ENCODE measurements at places on chromosomes 11 and 22. TPM values are rescaled to one million over a fixed set of nuclear protein-coding genes. Genes with fewer than 3 reads are reported as not detected.

GRCh38 chr11:69200331-69201065 is 44.8 kb downstream of the SMIM38 start:
- no peak for DNase-seq

DNA sequence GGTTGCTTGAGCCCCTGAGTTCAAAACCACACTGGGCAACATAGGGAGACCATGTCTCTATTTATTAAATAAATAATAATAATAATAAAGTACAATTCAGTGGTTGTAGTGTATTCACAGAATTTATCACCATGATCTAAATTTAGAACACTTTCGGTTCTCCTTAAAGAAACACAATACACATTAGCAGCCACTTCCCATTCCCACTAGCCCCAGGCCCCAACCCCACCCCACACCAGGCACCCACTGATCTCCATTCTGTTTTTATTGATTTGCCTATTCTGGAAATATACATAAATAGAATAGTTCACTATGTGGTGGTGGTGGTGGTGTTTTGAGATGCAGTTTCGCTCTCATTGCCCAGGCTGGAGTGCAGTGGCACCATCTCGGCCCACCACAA is 45.7 kb downstream of the BCL2L13 start:
- DNase-seq: no peak

DNA sequence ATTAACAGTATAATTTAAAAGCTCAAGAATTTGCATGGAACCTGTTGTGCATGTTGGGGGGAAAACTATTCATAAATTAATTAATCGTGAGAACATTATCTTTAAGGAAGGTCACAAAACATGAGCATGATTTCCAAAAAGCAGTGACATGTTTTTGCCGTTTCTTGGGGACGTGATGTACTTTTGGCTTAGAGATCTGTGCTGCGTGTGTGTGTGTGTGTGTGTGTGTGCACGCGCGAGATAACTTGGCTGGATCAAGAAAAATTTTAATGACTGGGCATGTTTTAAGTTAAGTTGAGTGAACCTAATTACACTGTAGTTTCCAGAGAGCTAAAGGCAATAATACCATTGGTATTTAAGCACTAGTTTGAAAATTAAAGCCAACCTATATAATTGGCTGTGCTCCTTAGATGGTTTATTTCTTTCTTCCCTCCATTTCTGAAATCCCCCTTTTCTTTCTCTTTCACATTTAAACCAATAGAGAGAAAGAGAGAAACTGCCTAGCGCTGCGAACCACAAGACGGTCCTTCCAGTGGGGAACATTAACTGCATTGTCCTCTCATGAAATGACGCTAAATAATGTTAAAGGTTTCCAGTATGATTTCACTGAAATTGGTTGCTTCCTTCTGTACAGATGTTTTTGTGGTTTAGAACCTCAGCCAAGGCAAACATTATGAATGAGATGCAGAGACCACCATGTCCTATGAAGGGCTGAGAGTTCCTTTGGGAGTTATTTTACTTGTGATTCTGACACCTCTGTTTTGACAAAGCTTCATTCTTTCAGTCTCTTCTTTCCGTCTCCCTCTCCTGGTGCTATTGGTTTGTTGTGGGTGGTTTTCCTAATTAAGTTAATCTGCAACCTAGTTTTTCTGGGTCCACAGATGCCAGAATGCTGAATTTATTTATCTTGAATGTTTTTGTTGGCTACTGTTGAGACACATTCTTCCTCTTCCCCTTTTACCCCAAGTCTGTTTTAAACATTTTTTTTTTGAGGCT is 51.7 kb downstream of the ZBTB16 start:
- DNase-seq: peak; percentile 47

OR8D1 gene
- not detected for total RNA-seq

DNA sequence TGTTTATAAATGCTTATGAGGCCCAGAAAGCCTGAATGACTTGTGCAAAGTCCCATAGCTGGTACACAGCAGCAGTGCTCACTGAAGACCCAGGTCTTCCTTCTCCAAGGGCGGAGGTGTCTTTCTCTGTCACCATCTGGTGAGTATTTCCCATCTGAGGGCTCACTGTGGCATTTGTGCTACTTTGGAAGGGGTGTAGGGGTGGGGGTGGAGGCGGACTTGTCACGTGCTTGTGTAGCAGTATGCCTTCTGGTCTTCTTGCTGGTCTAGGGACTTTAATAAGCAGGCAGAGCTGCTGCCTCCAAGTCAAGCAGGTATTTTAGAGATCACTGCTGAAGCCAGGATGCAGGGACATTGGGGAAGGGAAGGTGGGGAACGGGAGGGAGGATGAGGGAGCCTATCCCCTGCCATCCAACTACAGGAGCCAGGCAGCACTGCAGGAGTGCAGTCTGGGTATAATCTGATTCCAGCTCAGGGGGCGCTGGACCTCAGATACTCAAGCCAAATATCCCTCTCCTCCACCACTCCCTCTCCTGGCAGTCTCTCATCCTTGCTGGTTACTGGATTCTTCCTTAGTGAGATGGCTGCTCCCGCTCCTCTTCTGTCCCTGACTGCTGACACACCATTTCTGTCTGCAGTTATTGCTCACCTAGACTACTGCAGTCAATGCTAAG is 3.4 kb downstream of the ABCC8 start:
- peak; percentile 86 for DNase-seq

- no peak for DNase-seq
Observed at GRCh38 chr11:111465400-111465799, 46.8 kb downstream of the BTG4 start.

DNA sequence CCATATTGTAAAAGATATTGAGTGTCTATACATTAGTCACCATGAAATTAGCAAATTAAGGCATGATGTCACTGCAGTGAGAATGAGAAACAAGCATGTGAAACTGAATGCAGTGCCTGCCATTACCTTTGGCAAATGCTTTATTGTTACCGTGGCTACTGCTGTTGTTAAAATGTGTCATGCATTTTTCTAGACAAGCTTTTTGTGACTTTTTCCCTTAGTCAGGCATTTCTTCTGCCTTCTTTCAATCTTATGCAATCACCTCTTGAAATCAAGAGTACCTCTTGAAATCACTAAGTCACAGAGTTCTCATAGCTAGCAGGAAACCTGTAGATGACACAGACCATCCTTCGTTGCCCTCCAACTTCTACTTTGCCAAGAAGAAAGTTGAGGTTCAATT is 461.7 kb upstream of the TENM4 start:
- no peak for DNase-seq

GRCh38 chr11:102989379-102990047 is 34.0 kb upstream of the MMP13 start:
- DNase-seq: no peak

CD3D gene
- not detected for total RNA-seq

DNA sequence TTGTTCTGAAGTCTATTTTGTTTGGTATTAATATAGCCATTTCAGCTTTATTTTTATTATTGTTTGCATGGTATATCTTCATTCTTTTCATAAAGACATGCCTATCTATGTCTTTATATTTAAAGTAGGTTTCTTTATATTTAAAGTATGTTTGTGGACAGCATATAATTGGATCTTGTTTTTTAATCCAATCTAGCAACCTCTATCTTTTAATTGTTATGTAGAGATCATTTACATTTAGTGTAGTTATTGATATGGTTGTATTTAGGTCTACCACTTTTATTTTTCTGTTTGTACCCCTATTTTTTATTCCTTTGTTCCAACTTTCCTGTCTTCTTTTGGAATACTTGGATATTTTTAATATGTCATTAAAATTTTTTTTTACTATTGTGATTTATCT is 13.8 kb downstream of the TPBGL start:
- DNase-seq: no peak

GRCh38 chr11:13210424-13210823 is 67.2 kb upstream of the BMAL1 start:
- DNase-seq: peak; percentile 80

- no peak for DNase-seq
Observed at GRCh38 chr22:25449781-25450317, 114.6 kb upstream of the GRK3 start.
